Right renal pelvis (tissue), 4 donors: ENCODE measurements at places on chromosomes 7 and 10. TPM values are rescaled to one million over a fixed set of nuclear protein-coding genes. Genes with fewer than 3 reads are reported as not detected.

Gene PRSS37
- 0.17 TPM for polyA plus RNA-seq

Gene CDH23
- 2.9 TPM for polyA plus RNA-seq

Gene GPR146
- 3.0 TPM for polyA plus RNA-seq

Gene GNG11
- polyA plus RNA-seq = 51.0 TPM

Gene VPS41
- polyA plus RNA-seq = 58.6 TPM

Gene FAM131B
- 2.5 TPM for polyA plus RNA-seq

Gene DPP6
- polyA plus RNA-seq = 46.2 TPM

DNA sequence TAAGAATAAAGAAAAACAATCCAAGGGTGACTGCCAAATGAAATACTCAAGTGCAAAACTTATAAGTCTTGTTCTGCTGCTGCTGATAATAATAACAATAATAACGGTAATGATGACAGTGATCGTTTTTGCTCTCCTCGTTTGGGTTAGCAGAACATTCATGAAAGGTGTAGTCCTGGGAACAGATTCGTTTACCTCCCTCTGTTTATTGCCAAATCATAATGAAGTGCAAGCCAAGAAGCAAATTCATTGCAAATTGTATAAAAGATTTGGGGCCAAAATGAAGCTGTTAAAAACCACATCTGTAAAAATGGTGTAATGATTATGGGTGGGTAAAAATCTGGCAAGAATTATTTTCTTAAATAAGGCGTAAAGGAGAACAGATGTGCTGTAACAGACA, 587.2 kb upstream of the MKI67 start:
- no peak for DNase-seq

- no peak for DNase-seq
Measured at GRCh38 chr10:14456870-14457266, 126.1 kb upstream of the FRMD4A start.

GRCh38 chr10:114723991-114724715, 66.1 kb upstream of the ABLIM1 start:
- no peak for DNase-seq

- DNase-seq = no peak
Measured at GRCh38 chr10:126659750-126660149, 10.7 kb downstream of the C10orf90 start.

GRCh38 chr7:92244808-92245486, 767 bp downstream of the KRIT1 start:
- DNase-seq = no peak

DNA sequence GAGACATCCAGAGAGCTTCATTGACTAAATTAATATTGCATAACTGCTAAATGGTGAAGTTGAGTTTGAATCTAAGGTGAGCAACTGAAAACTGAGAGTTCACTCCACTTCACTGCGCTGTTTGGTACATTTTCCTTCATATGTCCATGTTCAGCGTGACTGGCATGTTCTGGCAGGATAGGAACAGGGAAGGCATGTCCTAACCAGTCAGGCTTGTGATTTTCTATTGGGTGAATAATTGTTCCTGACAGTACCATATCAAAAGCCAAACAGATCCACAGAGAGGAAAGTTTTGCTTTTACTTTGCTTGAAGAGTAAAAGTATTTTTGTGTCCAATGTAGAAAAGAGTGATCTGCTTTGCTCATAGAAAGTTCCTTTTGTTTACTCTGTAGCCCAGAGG, 53.2 kb downstream of the WDFY4 start:
- no peak for DNase-seq

GRCh38 chr7:2019461-2019710, 213.4 kb downstream of the MAD1L1 start:
- DNase-seq = no peak

- DNase-seq = no peak
Measured at GRCh38 chr10:17473228-17473950, 19.0 kb upstream of the ST8SIA6 start.

DNA sequence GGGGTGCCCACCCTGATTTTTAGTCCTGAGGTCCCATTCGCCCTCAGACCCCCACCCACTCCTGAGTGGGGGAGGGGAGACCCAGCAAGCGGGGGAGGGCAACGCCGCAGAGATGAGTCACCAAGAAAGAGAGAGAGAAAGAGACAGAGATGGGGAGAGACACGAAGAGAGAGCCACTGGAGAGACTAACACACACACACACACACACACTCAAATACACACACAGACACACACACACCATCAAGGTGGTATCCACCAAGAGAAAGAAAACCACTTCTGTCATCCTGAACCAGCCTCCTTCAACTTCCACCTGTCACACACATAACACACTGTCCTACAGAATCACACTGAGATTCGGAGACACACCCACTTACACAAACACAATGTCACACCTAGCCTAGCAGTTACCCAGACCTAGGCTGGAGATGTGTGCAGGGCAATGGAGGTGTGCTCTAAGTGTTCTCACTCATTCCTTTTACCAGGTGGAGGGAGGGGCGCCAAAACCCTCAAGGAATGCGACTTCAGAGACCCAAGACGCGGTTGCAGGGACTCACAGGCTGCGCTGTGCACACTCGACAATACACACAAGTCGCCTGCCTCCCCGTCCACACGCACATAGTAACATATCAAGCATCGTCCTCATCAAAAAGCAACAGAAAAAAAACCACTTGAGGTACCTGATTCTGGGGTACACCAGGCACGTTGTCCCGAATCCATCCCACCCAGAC, 3.9 kb upstream of the VGF start:
- no peak for DNase-seq

DNA sequence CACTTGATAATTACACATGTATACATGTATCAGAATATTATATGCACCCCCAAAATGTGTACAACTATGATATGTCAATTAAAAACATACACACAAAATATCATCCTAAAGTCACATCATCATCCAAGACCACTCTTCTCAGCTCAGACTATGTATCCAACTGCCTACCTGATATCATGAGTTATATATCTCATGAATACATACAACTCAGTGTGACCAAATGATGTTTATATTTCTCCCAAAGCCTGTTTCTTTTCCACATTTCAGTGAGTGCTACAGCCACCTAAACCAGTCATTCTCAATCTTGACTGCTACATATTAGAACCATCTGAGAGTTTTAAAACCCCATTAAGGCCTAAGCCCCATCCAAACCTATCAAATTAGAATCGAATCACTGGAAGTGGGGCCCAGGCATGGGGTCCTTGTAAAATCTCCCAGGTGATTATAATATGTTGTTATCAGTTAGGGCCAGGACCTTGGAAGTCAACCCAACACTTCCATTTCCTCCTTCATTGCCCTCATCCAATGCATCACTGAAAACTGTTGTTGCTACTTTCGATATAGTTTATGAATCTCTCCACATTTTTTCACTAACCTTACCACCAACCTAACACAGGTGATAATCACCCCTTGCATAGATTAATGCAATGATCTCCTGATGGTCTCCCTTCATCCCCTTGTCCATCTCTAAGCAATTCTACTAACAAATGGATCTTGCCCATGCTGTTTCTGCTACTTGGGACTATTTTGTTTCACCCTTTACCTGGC, 53.8 kb upstream of the ITGB8 start:
- DNase-seq = no peak

DNA sequence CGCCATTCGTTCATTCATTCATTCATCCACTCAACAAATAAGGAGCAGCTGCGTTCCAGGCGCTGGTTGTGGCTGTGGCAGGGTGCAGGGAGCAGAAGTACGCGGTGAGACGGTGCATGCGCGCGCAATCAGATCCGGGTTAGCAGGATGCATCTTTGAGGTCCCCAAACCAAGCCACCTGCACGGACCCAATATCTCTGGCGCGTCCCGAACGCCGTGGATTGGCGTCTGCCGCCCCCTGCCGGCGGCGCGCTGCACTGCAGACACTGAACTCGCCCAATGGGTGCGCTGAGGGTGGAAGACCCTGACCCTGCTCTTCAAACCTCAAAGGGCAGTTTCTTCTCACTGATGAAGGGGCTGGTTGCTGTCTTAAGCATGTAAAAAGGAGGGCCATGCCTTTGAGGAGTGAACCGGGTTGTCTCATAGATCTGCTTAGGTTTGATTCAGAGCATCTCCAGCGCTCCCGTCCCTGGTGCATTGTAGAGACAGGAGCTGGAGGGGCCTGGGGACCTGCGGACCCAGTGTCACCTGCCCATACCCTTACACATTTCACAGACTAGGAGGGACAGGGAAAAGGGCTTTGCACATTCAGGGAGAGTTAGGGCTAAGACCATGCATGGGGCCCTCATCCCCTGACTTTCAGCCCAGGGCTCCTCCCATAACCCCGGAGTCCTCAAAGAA, 102.5 kb downstream of the RAMP3 start:
- no peak for DNase-seq

GRCh38 chr7:100983451-100984187, 14.3 kb downstream of the MUC12 start:
- DNase-seq = no peak

GRCh38 chr10:43857206-43857930, 208.7 kb upstream of the ZNF32 start:
- no peak for DNase-seq
